Type B pancreatic cell (in vitro differentiated cells): ENCODE measurements at places on chromosomes 1 and 21. TPM values are rescaled to one million over a fixed set of nuclear protein-coding genes. Genes with fewer than 3 reads are reported as not detected.

DNA sequence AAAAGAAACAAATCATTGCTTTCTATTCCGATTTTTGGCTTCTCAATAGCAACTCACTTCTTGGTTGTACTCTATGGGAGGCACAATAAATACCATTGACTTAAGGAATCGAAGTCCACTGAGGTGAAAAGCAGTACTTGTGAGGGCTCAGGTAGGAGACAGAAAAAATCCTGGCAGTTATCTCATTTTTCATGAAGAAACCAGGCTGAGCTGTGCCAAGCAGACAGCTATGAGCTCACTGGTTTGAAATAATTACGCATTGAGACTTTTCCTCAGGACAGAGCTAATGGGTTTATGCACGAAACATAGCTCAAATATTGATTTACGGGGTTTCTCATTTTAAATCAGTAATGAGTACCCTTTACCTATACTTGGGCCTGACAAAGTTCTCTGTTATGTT, 18.5 kb downstream of the COLGALT2 start:
- H3K36me3 ChIP-seq: no peaks in the 10 kb centered on the region
- DNase-seq: no peak
- H3K27me3 ChIP-seq: peaks cover 2% of the 10 kb centered on the region
- H3K27ac ChIP-seq: no peak overlapping the region

Gene GLMN
- 11.1 and 19.9 TPM in 2 replicates for total RNA-seq

DNA sequence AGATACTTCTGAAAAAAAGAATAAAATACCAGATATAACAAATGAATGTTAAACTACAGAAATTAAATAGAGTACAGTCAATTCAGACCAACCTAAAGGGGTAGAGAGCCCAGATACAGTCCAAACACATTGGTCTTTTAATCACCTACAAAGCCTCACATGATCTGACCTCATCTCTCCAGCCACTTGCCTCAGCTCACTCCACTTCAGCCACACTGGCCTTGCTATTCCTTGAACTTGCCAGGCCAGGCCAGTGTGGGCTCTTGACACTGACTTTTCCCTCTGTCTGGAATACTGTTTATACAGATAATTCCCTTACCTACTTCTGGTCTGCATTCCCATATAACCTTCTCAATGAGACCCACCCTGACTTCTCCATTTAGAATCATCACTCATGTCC, 17.0 kb upstream of the PPIE start:
- no peak for DNase-seq
- H3K4me3 ChIP-seq: no peak overlapping the region
- no peaks in the 10 kb centered on the region for H3K36me3 ChIP-seq
- peaks cover 4% of the 10 kb centered on the region for H3K4me1 ChIP-seq
- H3K27me3 ChIP-seq: peaks cover 82% of the 10 kb centered on the region

Gene PRMT2
- 63.4 and 74.8 TPM in 2 replicates for total RNA-seq

GRCh38 chr1:55860798-55861519, 645.8 kb upstream of the USP24 start:
- peaks cover 9% of the 10 kb centered on the region for H3K27me3 ChIP-seq
- H3K36me3 ChIP-seq: no peaks in the 10 kb centered on the region
- no peak overlapping the region for H3K4me3 ChIP-seq
- DNase-seq: no peak
- peaks cover 6% of the 10 kb centered on the region for H3K4me1 ChIP-seq

GRCh38 chr1:114390361-114390760, 120.6 kb downstream of the TRIM33 start:
- no peaks in the 10 kb centered on the region for H3K27me3 ChIP-seq
- H3K4me1 ChIP-seq: no peaks in the 10 kb centered on the region
- no peak for DNase-seq
- no peak overlapping the region for H3K4me3 ChIP-seq

Gene TIAM1
- 49.3 and 67.6 TPM in 2 replicates for total RNA-seq

Gene AP4B1
- 13.5 and 22.4 TPM in 2 replicates for total RNA-seq
